ENCODE measurements at places on chromosomes 4 and X.

DNA sequence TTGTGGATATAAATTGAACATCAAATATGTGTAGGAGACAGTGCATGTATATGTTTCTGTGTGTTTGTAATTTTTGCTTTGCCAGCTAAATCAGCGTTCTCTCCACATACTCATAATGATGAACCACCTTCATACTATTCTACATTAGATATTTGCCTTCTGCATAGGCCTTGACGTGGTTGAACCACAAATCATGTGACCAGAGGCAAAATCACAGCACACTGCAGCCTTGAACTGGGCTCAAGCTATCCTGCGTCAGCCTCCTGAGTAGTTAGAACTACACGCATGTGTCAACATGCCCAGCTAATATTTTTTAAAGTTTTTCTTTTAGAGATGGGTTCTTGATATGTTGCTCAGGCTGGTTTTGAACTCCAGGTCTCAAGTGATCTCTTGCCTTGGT, 9.5 kb downstream of the UBQLN2 start:
- DNase-seq, result no peak

GRCh38 chrX:155534800-155535199, 76.4 kb upstream of the F8A3 start:
- no peak for DNase-seq

GRCh38 chrX:50877310-50877709, 33.2 kb upstream of the BMP15 start:
- DNase-seq, result no peak

GRCh38 chr4:147864607-147865006, 132.7 kb downstream of the ARHGAP10 start:
- no peak for DNase-seq

- DNase-seq, result no peak
Observed at GRCh38 chr4:118950224-118950623, 61.6 kb downstream of the SYNPO2 start.

DNA sequence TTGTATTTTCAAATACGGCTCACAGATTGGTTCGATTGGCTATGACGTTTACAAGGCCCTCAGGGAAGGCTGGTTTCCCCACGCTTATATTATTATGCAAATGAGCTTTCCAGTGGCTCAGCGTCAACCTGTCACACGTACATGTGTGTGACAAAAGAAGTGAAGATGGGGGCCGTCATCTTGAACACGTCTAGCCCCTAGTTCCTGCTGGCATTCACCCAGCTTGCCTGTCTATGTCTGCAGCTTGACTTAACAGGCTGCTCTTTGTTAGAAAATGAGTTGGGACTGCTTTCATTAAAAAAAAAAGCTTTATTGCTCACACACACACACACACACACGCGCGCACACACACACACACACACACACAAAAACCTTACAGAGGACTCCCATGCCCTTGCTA, 283.6 kb upstream of the CTSO start:
- DNase-seq, result peak; percentile 11

GRCh38 chrX:38552721-38553120, 8.6 kb upstream of the TSPAN7 start:
- no peak for DNase-seq

DNA sequence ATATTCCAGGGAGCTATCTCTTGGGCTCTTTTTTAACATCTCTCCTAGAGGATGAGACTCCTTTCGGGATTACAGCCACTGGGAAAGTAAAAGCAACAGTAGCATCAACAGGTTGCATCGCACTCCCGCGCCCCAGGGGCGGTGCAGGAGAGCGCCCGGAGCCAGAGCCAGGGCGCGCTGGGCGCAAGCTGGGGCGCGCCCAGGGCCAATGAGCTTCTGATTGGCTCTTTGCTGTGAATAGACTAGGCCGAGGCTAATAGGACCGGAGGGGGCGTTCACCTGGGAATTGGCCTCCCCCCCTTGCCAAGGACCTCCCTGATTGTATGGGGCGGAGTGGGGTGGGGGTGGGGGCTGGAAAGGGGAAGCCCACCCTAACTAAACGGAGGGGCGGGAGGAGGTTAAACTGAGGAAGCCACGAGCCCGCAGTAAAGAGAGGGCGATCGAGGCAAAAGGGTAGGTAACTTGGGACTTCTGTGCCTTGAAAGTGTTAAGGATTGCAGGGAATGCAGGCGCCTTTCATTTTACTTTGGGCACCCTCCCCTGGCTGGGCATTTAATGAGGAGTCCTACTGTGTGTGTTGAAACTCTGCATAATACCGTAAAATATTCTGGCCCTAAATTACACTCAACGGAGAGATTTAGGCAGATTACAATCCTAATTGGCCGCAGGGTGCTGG, 1.1 kb upstream of the ATOH1 start:
- peak; percentile 0 for DNase-seq

GRCh38 chr4:76733068-76733771, 164.7 kb downstream of the SOWAHB start:
- peak; percentile 47 for DNase-seq

GRCh38 chr4:114087596-114088230, 108.3 kb upstream of the ARSJ start:
- no peak for DNase-seq

GRCh38 chr4:8642651-8643321, 50.2 kb downstream of the CPZ start:
- no peak for DNase-seq

DNA sequence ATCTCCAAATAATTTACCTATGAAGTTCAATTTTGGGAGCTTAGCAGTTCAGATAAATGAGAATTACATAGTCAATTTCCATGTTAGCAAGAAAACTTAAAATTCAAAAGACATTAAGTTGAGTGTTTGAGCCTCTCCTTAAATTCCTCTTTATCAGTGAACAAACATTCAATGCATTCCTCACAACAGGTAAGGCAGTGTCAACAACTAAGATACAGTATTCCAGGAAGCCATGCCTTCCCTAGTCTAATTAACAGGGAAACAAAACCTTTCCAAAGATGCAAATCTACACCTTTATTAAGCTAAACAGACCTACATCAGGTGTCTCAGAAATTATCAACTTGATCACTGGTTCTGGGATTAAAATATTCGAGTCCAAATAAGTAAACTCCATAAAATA, 3.7 kb downstream of the SH3RF1 start:
- DNase-seq, result no peak

DNA sequence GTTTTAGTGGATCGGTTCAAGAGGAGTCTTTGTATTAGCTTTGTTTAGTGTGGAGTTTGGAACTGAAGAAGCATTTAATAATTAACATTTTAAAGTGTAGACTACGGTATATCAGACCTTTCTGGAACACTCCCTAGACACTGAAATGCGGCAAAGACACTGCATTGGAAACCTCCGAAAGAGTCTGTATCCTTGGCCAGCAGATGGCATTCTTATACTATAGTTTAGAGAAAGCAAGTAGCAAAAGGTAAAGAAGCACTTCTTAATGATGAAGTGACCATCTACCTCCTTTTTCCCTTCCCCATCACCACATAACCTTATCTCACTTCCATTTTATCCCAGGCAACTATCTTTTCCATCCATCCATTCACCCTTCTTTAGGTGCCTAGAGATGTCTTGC, 7.6 kb downstream of the FABP2 start:
- DNase-seq, result no peak

DNA sequence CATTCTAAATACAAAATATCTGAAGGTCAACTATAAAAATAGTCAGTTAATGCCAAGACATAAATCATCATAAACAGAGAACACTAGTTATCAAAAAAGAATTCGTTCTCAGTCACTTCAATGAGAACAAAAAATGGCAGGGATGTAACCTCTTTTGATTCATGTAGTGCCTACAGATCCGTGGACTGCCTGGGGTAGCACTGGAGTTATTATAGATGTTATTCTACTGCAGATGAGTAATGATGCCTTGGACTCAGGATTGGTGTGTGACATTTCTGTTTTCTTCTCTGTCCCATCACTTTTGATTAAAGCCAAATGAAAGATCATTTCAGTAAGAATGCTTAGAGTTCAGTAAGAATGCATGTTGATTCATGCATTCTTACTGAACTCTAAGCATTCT, 440.4 kb downstream of the FAM133A start:
- DNase-seq, result no peak

- no peak for DNase-seq
Observed at GRCh38 chr4:169770416-169770815, 12.7 kb upstream of the HPF1 start.

- DNase-seq, result no peak
Observed at GRCh38 chr4:21882051-21882839, 66.3 kb downstream of the KCNIP4 start.

- no peak for DNase-seq
Observed at GRCh38 chr4:25635501-25635900, 20.1 kb upstream of the SLC34A2 start.

DNA sequence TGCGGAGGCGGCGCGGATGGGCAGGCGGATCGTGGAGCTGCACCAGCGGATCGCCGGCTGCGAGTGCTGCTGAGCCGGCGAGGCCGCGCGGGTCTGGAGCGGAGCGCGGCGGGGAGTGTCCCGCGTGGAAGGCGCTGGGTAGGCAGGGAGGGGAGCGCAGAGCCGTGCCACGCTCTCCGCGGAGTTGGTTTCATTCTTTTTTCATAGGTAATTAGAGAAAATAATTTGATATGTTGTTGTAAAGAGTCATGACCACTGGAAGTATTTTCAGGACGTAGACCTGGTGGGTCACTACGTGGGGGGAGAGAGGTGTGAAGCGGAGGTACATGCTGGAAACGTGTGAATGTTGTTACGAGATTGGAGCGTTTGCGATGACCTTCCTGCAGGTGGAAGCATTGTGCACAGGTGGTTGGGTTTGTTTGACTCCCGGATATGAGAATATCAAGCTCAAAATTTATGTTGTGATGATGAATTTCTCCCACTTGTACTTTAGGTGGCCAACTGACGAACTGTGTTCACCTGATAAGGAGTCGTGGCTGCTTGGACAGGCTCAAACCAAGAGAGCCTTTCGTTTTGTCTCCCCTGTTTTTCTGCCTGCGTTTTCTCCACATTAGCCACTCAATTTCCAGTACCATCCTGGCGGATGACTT, 19.1 kb upstream of the S100P start:
- DNase-seq, result peak; percentile 11

All from NCI-H774 (cell line).